D721Med (cell line): ENCODE measurements at places on chromosomes 6 and 20.

GRCh38 chr20:36645353-36645752, 643 bp downstream of the SLA2 start:
- DNase-seq: no peak

GRCh38 chr20:42846784-42847490, 342.8 kb downstream of the PTPRT start:
- no peak for DNase-seq

DNA sequence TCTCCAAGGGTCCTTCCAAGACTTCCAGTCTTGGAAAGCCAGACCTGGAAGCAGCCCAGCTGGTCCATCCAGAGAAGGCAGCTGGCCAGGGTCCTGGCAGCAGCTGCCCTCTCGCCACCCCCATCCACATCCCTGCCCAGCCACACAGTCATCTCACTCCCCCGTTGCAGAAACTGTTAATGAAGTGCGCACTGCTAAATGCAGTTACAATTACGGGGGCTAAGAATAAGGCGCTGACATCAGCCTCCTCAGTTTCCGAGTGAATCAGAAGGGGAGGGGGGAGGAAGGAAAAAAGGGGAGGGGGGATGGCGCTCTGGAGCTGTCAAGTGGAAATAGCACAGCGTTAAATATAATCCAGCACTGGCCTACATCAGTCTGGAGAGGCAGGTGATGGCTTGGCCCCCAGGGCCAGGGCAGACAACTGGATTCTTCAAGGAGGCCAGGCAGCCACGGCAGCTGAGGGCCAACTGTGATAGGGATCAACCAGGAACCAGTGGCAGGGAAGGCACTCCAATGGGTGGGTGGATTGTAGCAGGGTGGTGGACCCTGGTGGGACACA, 6.9 kb downstream of the RIMS4 start:
- DNase-seq: no peak

DNA sequence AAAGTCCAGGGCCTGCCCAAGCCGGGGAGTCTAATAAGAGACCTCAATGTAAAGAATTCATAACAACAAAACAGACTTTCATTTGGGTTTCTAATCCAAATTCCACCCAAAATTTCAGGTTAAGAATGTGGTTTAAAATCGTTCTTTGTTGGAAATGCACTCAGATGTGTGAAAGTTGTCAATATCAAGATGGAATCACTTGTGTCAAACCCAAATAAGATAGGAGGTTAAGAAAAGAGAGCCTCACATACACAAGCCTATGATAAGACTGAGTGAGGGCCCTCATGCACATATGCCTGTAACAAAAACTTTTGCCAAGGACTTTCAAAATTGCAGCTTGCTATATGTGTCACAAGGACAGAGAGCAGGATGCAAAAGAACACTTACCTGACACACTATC, 145.7 kb downstream of the HACE1 start:
- DNase-seq: no peak

GRCh38 chr6:8859501-8859900, 424.2 kb upstream of the SLC35B3 start:
- no peak for DNase-seq

GRCh38 chr6:163320402-163320801, 94.1 kb upstream of the QKI start:
- no peak for DNase-seq

GRCh38 chr6:48184648-48185047, 73.7 kb upstream of the PTCHD4 start:
- no peak for DNase-seq

- no peak for DNase-seq
These were observed 5.0 kb downstream of the ID4 start for GRCh38 chr6:19842030-19842615.

- no peak for DNase-seq
These were observed 35.0 kb downstream of the AKIRIN2 start for GRCh38 chr6:87667032-87667431.

- no peak for DNase-seq
These were observed 39.0 kb downstream of the AIG1 start for GRCh38 chr6:143099647-143100046.

- DNase-seq: no peak
These were observed 168.9 kb upstream of the CENPW start for GRCh38 chr6:126170978-126171382.

DNA sequence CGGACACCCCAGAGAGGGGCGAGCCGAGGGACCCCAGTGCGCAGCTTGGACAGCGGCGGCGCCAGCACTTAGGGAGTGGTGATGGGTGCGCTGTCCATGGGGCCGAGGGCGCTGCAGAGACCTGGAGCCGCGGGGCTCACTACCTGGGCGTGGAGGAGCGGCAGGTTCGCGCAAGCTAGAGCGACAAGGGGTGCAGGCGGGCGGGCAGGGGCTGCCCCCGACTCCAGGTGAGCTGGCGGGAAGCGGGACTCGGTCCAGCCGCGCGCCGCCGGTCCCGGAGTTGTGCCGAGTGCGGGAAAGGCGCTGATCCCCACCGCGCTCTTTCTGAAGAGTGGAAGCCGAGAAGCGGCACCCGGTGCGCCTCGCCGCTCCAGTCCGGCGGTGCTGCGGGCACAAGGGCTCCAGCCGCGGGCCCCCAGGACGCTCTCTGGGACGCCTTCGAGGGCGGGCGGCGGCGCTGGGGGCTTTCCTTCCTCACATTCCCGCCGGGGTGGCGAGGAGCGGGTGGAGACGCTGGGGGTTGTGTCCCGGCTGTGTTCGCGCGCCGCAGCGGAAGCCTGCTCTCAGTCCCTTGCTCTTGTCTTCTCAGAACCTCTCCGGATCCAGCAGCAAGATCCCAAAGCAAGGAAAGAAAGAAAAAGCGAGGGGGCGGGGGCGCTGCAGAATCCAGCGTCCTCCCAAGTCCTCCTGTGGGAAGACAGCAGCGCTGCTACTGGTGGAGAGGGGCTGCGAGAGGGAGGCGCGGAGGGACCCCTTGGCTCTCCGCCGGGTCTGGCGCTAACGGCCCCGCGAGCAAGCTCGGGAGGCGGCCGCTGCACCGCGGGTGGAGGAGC, at the start of gene B3GAT2:
B3GAT2 (minus strand) TSS at position 610 of the 833 bp plus-strand sequence. CDS start 631 bp downstream, outside the sequence.
- DNase-seq: no peak

GRCh38 chr6:104638841-104639290, 220.9 kb downstream of the HACE1 start:
- no peak for DNase-seq

DNA sequence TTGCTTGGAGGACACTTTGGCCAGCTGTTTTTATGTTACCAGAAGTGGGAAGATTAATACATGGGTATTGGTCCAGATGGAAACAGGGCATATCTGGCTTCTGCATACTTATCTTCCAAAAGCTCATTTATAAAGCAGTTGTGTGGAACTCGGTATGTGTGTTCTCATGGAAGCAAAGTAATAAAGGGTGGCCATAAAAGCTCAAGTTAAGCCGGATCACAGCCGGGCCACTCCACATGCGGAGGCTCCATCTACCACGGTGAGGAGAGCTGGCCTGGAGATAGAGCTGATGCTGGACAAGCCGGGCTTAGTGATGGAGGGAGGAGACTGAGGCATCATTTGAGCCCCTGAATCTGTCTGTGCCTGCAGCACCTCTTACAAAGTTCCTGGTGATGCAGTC, 38.6 kb upstream of the KIF16B start:
- no peak for DNase-seq

GRCh38 chr20:46087161-46087560, 2.6 kb downstream of the NCOA5 start:
- no peak for DNase-seq

GRCh38 chr6:32178547-32179440, 589 bp downstream of the RNF5 start:
- no peak for DNase-seq

DNA sequence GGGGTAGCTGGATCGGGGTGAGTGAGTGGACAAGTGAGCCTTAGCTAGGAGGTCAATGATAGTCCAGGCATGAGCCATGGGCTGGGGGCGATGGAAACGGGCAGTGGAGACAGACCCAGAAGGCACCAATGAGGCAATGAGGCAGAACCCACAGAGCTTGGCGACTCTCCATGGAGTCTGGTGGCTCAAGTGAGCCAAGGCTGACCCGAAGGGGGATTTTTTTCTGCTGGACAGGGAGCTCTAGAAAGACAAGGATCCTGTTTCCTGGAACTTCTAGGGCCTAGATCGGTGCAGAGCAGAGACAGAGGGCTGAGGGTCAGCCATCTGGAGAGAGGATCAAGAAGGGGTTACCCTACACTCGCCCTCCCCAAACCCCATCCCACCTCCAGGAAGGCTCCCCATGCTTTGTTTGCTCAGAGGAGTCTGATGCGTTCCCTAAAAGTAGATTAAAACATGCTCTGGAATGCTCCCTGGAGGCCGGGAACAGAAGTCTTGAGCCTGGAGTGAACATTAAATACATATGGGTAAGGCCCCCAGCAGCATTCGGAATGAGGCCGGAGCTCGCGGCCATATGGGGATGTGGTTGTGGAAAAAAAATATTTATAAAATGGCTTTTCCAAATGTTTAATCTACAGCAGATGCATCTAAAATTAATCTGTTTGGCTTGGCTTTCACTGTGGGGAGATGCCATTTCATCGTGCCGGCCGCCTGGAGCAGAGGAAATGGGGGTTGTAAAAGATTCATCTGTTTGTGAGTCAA, 237.8 kb upstream of the PMEPA1 start:
- DNase-seq: no peak

DNA sequence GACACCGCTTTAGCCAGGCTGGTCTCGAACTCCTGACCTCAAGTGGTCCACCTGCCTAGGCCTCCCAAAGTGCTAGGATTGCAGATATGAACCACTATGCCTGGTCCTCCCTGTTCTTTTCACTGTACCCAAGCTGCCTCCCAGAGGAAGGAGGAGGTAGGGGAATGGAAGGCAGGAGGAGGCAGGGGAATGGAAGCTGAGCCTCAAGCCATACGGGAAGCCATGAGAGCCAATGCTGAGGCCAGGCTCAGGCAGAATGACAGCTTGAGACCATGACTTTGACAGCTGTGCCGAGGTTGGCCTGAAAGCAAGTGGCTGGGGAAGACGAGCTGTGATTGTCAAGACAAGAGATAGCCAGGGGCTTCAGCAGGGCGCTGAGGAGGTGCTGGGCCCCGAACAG, 13.6 kb upstream of the ZNF335 start:
- no peak for DNase-seq

GRCh38 chr6:116373300-116373699, 2.6 kb downstream of the DSE start:
- no peak for DNase-seq

DNA sequence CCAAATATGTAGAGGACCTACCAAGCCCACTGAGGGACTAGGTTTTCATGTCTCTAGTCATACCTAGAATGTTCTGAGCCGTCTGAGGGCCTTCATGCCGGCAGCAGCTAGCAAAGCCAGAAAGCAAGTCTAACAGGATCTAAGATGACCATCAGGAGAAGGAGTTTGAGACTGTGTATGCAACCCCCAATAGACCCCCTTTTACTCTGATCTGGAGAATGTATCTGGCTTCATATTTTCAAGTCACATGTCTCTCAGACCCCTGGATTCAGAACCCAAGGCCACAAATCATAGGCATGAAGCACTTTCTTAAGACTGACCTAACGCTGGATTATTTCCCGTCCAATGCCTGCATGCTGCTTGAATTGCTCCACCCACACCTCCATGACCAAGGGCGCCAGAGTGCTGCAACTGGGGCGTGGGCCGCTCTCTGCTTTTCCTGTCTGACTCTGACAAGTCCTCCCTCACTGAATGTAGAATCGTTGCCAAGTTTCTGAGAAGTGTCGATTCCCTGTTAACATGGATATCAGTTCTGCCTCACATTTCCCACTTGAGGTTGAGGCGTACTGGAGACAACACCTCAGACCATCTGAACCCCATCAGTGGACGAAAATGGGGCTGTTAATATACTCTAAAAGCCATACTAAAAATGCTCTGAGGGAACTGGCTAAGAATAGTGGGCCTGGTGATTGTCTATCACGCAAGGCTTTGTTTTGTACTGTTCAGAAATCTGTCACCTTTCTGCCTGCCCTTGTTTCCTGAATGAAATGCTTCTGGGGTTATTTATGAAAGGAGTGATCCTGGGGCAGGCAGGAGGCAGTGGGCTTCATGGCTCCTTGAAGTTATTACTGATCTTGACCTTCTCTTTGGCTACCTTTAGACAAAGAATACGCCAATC, 23.9 kb upstream of the ASXL1 start:
- DNase-seq: no peak

- no peak for DNase-seq
These were observed 2.6 kb downstream of the FASTKD5 start for GRCh38 chr20:3156811-3157619.

GRCh38 chr20:38789503-38790199, 15.8 kb upstream of the PPP1R16B start:
- DNase-seq: no peak

DNA sequence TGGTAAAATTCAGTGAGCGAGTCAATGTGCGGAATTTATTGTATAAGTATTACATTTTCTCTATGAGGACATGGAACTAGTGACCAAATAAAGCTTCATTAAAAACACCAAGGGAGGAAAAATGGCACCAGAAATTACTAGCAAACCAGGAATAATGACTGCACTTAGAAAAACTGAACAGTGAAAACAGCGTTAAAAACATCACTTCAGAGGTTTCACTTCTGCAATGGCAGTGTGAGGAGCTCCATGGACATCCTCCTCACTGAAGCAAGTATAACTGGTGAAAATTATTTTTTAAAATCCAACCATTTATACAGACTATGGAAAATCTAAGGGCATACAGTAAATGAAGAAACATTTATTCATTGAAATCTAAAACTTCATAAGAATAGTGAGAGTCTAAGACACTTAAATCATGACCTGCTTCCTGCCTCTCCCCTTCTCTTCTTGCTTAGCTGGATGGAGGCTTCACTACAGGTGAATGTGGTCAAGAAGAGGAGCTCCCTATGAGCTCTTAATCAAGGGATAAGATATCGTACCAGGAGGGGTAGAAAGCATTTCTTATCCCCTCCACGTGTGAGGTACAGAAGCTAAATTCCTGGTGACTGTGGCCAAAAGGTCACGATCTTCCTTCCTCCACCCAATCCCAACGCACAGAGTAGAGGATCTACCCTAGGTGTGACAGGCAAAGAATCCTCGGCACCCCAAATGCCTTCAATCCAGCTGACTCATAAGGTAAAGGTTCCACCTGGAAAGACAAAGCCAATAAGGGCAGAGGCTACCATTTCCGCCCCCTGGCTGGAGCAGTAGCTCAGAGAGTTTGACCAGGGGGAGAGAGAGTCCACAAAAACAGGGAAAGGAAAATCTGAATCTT, 12.3 kb upstream of the ASF1A start:
- DNase-seq: no peak

DNA sequence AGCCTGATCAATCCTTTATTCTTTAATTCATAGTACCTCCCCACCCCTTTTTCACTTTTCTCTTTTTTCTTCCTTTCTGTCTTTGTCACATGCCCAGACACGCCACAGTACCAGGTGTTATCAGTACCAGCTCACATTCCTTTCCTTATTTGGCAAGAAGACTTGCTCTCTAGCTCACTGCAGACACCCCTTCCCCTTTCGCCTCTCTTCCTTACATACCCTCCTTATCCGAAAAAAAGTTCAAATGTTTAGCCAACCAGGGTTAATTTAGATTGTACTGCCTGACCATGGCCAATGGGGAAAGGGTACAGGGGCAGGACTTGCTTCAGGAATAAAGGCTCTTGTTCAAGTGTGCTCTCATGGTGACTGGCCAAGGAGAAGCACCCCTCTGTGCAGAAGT, 9.3 kb upstream of the SIRPB2 start:
- no peak for DNase-seq
